SK-N-SH treated with all-trans-retinoic acid at 6 μM for 48 hours (cell line): ENCODE measurements at places on chromosomes 3 and 15.
A peak's percentile ranks its signal among the peaks of the same experiment; 100 is the strongest.

DNA sequence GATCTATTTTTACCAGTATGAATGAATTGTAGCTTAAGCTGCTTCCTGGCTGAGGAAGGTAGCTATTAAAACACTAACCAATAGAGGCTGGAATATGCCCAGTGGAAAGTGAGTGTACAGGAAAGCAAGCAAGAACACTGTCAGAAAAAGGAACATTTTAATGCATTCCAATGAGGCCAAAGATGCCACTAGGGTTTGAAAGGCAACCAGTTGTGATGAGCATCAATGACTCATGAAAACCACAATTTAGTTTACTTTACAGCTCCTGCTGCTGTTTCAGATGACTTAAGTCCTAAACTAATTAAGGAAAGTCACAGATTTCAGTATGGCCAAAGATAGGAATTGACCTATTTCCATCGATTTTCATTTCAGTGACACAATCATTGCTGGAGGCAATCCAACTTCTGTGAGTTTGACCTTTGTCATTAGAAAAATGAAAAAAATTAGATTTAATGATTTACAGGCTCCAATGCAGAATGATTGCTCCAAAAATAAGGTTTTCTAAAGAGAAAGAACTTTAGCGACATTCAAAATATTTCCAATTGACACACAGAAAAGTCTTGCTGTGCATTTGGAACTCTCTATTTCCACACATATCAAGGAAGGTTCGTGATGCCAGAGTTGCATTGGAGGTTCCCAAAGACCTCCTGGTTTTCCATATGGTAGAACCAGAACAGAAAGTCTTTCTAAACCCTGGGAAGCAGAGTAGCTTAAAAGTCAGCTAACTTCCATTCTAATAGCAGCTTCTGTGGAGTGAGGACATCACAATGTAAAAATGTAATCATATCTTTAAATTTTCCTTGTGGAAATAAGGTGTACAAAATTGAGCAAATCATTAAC, 103.0 kb downstream of the SUCNR1 start:
- ATAC-seq, result peak; percentile 98

- ATAC-seq, result no peak; the same call in 2 of the 3 replicates
Observed at GRCh38 chr15:31402511-31403056, 75.9 kb downstream of the KLF13 start.

GRCh38 chr3:195038161-195038560, 232.8 kb downstream of the XXYLT1 start:
- no peak for ATAC-seq

GRCh38 chr15:94387849-94388441, 156.6 kb downstream of the MCTP2 start:
- ATAC-seq, result no peak

DNA sequence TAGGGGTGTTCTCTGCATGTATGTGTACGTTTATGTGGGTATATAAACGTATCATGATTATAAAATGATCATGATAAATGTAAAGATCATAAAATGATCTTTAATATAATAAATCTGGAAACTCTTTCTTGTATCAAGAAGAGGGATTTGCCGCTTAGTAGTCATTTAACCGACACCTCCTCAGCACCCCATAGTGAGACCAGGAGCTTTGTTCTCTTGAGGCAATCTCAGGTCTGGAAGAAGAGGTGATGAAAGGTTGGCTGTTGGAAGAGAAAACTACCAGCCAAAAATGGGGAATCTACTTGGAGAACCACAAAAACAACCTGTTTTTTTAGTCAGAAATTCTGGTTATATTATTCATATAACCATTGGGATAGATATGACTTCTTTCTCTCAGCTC, 38.7 kb downstream of the TGFBR2 start:
- ATAC-seq, result no peak
